GM06990 (cell line): ENCODE measurements at places on chromosomes 6 and 20.

- DNase-seq, result no peak
These were observed 100.7 kb downstream of the ATP9A start for GRCh38 chr20:51667491-51667890.

GRCh38 chr6:8657522-8657921, 222.2 kb upstream of the SLC35B3 start:
- DNase-seq, result no peak

DNA sequence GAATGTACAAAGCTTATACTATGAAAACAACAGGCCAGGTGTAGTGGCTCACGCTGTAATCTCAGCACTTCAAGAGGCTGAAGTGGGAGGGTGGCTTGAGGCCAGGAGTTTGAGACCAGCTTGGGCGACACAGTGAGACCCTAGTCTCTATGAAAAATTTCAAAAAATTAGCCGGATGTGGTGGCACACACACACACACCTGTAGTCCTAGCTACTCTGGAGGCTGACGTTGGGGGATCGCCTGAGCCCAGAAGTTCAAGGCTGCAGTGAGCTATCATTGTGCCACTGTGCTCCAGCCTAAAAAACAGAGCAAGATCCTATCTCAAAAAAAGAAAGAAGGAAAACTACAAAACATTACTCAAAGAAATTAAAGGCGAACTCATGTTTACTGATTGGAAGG, 7.3 kb upstream of the ASF1A start:
- no peak for DNase-seq

GRCh38 chr6:2819978-2820377, 21.7 kb downstream of the SERPINB1 start:
- no peak for DNase-seq

GRCh38 chr6:111624401-111625098, 18.9 kb upstream of the TRAF3IP2 start:
- DNase-seq, result no peak

DNA sequence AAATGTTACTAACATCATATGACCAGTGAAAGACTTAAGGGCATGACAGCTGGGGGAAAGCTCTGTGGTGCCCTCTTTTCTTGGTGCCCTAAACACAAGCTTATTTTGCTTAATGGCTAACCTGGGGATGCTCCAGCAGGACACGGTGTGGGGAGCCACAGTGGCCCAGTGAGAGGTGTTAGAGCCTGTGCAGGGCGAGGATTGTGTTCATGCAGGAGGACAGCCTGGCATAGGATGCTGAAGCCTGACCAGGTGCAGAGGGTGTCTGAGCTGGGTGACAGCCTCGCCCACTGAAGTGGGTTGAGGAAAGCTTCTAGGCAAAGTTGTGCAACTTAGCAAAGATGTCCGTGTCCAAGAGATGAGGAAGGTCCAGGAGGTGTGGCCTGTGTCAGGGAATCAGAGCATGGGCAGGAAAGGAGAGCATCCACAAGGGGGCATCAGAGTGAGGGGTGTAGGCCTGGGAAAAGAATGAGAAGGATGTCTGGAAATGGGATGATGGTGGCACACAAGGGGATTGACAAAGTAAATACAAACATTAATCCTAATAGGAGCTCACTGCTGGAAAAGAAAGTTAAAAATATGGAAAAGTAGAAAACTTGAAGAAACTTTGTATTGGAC, 33.9 kb downstream of the SLC17A4 start:
- DNase-seq, result no peak

GRCh38 chr6:8110725-8111124, 8.4 kb upstream of the EEF1E1 start:
- no peak for DNase-seq

GRCh38 chr6:39518221-39518620, 195.7 kb upstream of the KCNK16 start:
- DNase-seq, result no peak

DNA sequence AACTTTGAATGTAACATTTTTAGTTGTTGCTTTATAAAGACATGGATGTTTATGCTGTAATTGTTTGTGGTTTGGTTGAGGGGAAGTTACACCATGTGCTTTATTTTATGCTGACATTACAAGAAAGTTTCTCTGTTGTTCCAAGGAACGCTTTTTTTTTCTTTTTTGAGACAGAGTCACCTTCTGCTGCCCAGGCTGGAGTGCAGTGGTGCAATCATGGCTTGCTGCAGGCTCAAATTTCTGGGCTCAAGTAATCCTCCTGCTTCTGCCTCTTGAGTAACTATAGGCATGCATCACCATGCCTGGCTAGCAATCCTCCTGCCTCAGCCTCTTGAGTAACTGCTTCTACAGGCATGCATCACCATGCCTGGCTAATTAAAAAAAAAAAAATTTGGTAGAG, 21.0 kb upstream of the IFNGR1 start:
- DNase-seq, result no peak

GRCh38 chr20:20487811-20488210, 119.9 kb downstream of the INSM1 start:
- no peak for DNase-seq

- DNase-seq, result no peak
These were observed 118.9 kb upstream of the PMEPA1 start for GRCh38 chr20:57828696-57829095.

- no peak for DNase-seq
These were observed 38.1 kb upstream of the OPN5 start for GRCh38 chr6:47743744-47744143.

DNA sequence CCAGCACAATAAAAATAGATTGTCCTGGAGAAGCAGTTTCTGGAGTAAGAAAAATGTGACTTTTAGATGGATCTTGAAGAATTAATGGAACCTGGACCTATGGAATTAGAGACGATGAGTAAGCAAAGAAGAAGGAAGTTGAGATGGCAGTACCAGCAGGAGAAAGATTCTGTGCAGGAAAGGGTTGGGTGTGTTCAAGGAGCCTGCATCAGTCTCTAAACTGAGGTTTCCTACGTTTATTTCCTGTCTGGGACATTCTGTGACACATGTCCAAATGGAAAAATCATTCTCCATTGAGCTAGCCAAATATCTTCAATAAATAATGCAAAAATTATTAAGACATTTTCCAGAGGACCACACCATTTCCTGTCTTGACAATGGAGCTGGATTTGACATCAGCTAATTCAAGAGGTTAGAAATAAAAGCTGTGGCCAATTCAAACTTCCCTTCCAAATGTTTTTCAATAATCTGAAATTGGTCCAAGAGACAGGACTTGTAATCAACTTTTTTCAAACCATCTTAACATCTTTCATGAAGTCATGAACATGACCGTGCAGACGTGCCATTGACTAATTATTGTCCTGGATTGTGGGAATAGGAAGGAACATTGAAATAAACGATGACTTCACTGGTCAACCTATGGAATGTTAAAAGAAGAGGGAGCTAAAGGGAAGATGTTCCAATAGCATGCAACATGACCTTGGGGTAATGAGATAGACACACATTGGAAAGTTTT, 198.3 kb downstream of the ZNF217 start:
- no peak for DNase-seq

DNA sequence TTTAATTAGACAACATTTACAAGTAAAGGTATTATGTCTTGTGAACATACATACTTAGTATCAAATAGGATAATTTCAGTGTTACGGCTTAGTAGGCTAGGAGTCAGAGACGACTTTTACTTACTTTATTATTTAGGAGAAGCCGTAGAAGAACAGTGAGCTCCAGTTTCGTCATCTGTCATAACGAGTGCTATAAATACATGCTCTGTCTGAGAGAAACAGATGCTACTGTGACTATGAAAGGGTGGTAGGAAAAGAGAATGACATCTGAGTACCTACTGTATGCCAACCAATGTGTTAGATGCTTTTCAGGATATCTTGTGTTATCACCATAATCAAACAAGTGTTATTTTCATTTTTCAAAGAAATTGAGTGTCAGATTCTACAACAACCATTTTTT, 119.0 kb downstream of the EYA4 start:
- DNase-seq, result no peak

GRCh38 chr6:168852376-168852884, 401.2 kb downstream of the THBS2 start:
- no peak for DNase-seq

GRCh38 chr6:82608781-82609180, 245.2 kb downstream of the TPBG start:
- no peak for DNase-seq

DNA sequence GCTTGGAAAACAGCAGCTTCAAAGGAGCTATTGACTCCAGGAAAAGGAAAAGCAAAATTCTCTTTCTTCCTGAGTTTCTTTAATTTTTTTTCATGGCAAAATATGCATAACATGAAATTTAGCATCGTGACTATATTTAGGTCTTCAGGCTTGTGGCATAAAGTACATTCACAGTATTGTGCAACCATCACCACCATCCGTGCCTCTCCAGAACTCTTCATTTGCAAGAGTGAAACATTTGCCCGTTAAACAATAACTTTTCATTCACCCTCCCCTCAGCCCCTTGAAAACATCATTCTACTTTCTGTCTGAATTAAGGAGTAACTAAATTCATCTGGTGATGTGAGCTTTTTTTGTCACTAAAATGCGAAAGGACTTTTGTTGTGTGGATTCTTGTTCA, 251.7 kb downstream of the PHACTR1 start:
- no peak for DNase-seq

- DNase-seq, result no peak
These were observed 52.2 kb downstream of the CDC40 start for GRCh38 chr6:110232450-110232849.

DNA sequence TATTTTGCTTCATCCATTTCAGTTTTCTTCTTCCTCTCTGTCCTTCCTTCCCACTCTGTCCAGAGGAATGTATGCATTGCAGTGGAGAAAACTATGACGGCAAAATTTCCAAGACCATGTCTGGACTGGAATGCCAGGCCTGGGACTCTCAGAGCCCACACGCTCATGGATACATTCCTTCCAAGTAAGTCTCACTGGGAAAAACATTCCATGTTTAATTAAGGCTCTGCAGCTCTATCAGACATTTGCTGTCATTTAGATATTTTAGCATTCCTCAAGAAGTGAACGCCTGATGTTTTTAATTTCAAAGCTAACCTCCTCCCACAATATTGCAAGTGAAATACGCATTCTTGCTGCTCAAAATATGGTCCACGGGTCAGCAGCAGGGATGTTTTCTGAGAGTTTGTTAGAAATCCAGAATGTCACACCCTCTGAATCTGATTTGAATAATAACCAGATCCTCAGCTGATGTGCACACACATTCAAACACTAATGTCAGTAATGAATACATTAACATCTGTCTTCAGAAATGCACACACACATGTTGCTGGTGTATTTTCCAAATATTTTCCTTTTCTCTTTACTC, 12.8 kb downstream of the PLG start:
- no peak for DNase-seq

GRCh38 chr20:21529863-21530262, 16.0 kb upstream of the NKX2-2 start:
- no peak for DNase-seq

DNA sequence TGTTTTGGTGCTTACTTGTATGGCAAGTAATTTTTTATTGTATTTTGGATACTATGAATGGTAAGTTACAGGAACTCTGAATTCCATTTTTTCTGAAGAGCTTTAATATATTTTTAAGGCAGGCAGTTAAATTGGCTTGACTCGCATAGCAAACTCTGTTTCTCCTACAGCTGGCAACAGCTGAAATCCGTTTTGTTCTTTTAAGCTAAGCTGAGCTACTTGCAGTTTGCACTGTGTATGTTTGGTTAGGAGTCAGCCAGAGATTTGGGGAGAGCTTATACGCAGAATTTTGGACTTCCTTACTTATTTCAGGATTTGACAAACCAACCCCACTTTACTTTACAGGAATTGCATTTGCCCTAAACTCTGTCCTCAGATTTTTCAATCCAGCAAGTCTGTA, 179.1 kb downstream of the COL19A1 start:
- no peak for DNase-seq

DNA sequence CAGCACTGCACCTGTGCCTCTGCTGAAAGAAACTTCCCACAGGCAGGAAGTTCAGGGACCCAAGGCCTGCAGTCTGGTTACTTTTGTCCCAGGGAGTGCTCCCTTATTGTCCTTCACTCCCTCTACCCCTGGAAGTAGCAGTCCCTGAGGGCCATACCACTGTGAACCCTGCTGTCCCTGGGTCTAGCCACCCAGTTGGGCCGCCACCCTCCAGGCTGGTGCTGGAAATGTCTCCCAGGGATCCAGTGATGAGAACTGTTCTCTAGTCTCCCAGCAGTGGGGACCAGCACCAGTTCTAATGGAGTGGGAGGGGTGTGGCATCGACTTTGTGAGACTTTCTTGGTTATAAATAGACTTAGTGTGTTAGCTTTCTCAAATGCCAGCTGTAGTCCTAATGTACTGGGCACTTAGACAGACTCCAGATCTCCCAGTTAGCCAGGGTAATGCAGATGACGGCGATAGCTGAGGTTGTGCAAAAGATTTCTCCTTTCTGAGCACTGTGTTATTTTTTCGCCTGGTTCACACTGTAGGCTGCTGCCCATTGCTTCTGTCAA, 462.5 kb downstream of the CDH26 start:
- no peak for DNase-seq

- no peak for DNase-seq
These were observed 142.0 kb upstream of the GMDS start for GRCh38 chr6:2387445-2387844.

DNA sequence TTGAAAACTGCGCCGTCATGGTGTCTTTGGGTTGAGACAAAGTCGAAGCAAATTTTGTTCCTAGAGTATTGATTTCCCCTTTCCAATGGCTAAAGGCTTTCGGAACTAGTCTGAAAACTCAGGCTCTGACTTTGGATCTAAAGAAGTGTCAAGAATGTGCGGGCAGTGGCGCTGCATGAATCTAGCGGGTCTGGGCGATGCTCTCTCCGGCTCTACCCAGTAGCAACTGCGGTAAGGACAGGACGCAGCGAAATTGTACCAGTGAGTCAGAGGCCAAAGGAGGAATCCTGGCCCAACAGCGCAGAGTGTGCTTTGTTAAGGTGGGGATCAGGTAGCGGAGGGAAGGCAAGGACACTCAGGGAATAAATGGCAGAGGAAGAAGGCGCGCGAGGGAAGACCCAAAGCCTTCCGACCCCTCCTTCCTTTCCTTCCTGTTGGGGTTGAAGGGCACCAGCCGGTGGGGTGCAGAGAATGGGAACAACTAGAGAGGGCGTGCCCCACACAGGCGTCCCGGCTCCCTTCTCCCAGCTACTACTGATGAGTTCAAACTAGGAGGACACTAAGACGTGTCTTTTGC, 32.1 kb downstream of the HLA-F start:
- no peak for DNase-seq

DNA sequence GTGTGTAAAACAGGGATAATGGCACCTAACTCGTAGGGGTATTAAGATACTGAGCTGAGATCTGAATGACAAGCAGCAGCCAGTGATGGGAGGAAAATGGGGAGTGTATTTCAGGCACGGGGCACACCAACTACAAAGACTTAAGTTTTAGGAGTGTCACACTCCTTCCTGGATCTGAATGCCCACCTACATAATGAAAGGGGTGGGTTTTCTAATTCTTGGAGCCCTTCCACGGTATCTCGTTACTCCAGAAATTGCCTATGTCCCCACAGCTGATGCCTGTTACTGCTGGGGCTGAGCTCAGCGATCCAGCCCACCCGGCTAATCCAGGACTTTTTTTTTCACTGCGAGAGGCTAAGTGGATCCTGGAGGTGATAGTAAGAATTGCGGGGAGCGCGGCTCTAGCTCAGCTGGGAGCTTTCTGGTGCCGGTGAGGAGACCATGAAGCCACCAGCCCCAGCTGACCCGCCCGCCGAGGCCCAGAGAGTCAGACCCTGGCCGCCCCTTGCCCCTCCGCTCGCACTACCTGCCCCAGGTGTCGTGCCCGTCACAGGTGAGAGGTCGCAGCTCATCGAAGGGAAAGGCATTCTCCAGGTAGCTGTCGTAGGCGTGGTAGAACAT, 727 bp downstream of the EDEM2 start:
- no peak for DNase-seq
